ENCODE measurements at places on chromosomes 16 and 17.

- DNase-seq: no peak
Measured at GRCh38 chr17:43832168-43832975, 574 bp downstream of the MPP3 start.

DNA sequence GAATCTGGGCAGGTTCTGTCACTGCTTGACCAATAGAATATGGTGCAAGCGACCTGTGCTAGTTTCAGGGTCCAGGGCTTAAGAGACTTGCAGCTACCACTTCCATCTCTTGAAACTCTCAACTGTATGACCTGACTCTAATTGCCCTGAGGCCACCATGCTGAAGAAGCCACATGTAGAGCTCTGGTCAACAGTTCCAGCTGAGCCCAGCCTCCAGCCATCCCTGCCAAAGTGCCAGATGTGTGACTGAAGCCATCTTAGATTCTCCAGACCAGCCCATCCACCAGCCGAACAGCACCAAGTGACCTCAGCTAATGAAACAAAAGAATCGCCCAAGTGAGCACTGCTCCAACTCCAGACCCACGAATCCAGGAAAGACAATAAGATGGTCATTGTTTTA, 3.4 kb upstream of the MT2A start:
- no peak for DNase-seq

DNA sequence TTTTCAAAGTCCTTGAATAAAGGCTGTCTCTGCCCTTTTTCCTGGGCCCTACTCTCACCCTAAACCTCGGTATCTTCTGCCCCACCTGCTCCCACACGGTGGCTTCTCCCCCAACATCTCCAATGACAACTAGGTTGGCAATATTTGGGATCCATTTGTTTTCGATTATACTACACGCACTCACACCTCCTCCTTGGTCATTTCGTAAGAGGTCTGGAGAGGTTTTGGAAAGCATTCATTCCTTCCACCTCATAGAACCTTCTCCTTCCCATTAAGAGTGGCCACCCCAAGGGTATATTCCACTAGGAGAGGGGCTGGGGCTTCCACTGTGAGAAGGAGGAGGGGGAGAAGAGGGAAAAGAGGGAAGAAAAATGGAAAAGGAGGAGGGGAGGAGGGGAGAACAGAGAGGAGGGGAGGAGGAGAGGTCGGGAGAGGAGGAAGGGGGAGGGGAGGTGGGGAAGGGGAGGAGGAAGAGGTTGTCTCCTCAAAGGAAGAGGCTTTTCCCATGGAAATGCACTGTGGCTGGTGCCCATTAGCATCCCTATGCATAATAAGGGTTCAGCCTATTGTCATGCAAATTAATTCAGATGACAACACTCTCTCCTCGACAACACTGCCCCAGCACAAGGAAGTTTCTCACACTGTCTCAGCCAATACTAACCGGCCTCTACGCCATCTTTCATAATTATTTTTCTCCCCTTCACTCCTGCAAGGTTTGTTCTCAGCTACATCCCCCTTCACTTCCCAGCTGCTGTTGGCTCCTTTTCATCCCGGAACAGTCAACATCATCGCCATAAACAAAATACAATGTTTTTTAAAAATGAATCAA, 30.0 kb downstream of the SOX9 start:
- no peak for DNase-seq

DNA sequence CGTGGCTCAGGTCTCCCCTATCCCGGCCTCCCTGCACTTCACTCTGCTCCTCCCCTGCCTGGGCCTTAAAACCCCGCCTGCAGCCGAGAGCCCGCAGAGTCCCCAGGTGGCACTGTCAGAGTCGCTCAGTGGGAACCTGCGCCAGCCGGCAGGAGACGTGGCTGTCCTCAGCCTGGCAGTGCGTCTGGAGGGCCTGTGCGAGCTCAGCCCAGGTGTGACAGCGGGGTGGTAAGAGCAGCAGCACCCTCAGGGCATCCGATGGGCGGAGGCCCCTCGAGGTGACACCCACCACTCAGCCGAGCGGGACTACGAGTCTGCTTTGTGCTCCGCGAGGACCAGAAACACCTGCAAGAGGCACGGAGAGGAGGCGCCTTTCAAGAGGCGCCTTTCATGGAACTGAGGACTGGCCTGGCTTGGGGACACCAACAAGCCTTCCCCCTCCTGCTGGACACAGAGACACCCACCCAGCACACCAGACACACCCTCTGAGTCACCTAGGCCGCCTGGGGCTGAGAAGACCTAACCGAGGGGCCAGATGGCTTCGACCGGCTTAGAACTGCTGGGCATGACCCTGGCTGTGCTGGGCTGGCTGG, at the start of gene CLDN9:
TSS of gene CLDN9 (plus strand) at position 96 of the 593 bp plus-strand sequence. CDS start at position 536, 440 bp downstream.
- no peak for DNase-seq

DNA sequence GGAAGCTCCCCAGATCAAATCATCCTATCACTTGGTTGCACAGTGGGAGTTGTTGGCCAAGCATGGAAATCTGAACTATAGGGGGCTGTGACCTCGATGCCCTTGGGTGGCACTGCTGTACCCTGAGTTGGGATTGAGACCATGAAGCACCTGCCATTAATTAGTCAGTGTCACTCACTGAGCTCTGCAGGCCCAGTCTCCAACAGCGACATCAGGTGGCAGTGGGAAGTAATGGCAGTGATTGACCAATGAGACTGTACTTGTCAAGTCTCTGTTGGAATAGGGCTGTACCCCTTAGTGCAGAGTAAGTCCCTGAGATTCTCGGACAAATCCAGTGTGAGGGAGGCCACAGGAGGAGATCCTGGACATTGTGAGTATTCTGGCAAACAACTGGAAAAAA, 118.0 kb upstream of the RPL38 start:
- no peak for DNase-seq

DNA sequence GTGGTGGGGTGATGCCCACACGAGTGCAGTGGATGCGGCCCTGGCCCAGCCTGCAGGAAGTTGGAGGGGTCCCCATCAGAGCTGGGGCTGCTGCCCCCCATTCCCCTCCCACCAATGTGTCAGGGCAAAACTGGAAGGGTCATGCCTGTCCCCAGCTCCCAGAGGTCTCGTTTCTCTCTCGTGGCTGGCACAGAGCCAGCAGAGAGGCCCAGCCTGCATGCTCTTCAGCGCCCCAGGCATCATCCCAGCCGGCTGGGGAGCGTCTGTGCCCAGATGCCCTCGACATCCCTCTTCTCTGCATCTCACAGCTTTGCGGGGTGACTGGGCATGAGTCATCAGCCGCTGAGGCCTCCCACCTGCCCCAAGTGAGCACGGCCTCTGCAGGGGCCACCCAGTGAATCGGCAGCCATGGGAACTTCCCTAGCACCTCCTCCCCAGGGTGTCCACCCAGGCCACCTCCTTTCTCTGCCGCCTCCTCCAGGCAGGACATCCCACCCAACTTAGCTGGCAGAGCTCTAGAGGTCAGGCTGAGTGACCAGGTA, 9.8 kb upstream of the CSNK1D start:
- no peak for DNase-seq

GRCh38 chr16:20868890-20869289, 31.3 kb downstream of the DCUN1D3 start:
- no peak for DNase-seq

DNA sequence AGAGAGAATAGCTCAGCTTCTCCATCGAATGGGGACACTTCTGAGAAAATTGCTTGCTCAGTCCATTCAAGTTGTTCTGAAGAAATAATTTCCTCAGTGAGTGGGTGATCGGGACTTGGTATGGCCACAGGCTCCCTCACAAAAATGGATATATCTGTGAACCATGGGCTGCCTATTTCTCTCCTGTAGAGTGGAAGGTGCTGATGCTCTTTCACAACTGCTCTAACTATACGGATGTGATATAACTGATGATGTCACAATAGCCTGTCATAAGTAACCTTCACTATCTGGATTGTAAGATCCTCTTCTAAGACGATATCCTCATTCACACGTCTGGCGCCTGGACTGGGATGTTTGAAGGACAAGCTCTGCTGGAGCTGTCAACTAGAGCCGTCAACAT, 4.7 kb upstream of the CCL18 start:
- DNase-seq: no peak
